ENCODE measurements at places on chromosomes 16 and 17. TPM values are rescaled to one million over a fixed set of nuclear protein-coding genes. Genes with fewer than 3 reads are reported as not detected.

- DNase-seq: no peak
Observed at GRCh38 chr17:29151567-29151966, 28.6 kb downstream of the MYO18A start.

KRTAP4-5 gene
- total RNA-seq: not detected

- no peak for DNase-seq
Observed at GRCh38 chr17:17104494-17104893, 62.2 kb downstream of the MPRIP start.

- no peak for DNase-seq
Observed at GRCh38 chr17:48815311-48815710, 1.7 kb downstream of the TTLL6 start.

DNA sequence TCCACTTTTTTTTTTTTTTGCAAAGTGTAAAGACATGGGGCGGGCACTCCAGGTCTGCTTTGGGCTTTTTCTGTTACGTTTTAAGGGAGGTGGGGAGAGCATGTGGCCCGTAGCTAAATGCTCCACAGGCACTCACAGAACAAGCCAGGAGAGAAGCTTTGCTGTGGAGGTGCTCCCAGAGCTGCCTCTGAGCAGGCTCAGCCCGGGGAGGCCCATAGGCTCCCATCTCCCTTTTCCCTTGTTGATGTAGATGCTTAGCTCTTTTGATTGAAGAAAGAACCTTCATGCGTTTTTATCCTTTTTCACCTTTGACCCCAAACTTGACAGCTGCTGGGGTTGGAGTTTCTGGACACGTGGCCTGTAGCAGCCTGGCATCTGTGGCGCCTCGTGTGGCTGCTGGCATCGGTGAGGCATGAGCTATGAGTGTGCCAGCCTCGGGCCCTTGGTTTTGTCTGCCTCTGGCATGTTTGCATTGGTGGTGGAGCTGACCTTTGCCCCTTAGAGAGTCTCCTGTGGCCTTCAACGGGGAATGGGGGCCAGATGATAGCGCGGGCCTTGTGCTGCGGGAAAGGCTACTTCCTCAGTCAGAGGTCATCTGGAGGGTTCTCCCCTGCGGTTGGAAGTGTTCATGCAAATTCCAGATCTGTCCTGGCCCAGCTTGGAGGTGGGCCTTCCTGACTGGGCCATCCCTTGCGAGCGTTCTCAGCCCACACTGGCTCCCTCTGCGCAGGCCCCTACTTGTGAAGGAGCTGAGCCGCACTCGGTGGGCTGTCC lies 20.0 kb upstream of the IL17C start:
- DNase-seq: no peak

- DNase-seq: no peak
Observed at GRCh38 chr17:80737106-80738019, 192.7 kb downstream of the RPTOR start.

DNA sequence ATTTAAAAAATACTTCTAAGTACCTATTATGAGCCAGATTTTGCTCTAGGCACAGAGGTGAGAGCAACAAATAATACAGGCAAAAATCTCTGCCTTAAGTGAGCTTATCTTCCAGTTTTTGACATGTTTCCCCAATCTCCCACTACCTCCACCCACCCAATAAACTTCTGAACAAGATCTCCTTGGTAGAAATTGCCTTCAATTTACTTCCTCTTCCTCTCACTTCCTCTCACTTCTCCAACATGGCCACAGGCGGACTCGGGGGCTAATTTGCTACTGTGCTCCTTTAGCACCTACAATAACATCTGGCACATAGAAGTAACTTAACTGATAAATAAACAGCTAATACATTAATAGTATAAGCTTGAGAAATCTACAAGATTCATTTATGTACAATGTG lies 82.6 kb downstream of the CACNG1 start:
- DNase-seq: no peak

DNA sequence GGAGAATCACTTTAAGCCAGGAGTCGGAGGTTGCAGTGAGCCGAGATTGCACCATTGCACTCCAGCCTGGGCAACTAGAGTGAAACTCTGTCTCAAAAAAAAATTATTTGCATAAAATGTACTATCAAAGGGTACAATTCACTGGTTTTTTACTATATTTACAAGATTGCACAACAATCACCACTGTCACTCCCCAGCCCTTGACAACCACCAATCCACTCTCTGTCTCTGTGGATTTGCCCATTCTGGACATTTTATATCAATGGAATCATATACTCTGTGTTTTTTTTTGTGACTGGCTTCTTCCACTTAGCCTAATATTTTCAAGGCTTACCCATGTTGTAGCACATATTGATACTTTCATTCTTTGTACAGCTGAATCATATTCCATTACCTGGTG lies 18.8 kb downstream of the TBX2 start:
- no peak for DNase-seq

GRCh38 chr17:59754552-59754951 lies 47.1 kb downstream of the VMP1 start:
- DNase-seq: no peak

DNA sequence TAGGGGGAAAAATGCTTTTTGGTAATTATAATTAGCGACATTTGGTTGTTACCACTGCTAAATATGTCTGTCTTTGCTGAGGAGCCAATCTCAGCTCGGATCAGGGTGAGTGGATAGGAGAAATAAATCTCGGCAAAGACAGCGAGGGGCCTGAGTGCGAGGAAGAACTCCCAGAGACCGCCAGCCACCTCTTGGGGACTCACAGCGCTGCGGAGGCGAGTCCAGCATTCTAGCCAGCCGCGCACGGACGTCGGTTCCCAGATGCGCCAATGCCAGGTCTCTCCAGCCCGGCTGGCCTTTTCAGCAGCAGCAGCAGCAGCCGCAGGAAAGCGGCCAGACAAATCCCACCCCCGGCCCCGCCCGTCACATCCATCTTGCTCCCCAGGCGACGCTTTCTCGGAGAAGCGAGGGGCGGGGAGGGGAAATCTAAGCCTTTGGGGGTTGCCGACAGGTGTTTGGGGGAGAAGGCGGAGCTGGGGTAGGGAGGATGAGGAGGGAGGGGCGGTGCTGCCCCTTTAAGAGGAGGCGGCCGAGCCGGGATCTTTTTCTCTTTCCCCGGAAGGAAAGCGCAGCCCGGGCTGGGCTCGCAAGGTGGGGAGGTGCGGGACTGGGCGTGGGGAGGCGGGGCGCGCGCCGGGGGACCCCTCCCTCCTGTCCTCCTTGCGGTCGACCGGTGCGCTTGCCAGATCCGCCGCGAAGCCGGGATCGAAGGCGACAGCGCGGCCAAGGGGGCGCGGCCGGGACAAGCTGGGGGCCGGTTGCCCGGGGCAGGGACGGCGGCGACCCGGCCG lies at the start of gene ITGA3:
Gene ITGA3, plus strand, starts transcription at position 685 of the 791 bp plus-strand sequence. CDS start 330 bp downstream, outside the sequence.
- peak; percentile 67 for DNase-seq

- no peak for DNase-seq
Observed at GRCh38 chr16:71709229-71709781, 15.2 kb downstream of the PHLPP2 start.

DNA sequence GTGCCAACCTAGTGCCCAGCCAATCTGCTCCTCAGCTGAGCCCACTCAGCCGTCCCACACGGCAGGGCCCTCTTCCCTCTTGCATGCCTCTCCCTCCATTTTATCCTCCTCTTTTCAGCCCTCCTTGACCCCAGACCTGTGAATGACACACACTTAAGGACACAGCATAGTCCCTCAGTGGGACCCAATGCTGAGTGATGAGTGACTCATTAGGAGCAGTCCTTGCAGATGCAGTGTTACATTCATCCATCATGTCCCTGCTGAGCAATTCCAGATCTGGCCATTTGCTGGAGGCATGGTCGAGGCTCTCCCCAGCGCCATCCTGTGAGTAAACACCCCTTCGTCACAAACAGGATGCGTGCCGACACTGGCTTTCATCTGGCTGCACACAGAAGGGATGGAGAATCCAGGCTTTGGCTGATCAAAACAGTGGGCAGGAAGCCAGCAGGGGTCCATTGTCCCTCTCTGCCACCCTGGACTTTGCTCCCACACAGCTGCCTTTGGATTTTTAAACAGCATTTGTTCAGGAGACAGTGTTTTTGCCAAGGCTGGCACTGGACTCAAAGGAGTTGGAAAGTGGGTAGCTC lies 122.6 kb downstream of the AXIN2 start:
- no peak for DNase-seq

CACNG5 gene
- not detected for total RNA-seq

CD300LB gene
- not detected for total RNA-seq

DNA sequence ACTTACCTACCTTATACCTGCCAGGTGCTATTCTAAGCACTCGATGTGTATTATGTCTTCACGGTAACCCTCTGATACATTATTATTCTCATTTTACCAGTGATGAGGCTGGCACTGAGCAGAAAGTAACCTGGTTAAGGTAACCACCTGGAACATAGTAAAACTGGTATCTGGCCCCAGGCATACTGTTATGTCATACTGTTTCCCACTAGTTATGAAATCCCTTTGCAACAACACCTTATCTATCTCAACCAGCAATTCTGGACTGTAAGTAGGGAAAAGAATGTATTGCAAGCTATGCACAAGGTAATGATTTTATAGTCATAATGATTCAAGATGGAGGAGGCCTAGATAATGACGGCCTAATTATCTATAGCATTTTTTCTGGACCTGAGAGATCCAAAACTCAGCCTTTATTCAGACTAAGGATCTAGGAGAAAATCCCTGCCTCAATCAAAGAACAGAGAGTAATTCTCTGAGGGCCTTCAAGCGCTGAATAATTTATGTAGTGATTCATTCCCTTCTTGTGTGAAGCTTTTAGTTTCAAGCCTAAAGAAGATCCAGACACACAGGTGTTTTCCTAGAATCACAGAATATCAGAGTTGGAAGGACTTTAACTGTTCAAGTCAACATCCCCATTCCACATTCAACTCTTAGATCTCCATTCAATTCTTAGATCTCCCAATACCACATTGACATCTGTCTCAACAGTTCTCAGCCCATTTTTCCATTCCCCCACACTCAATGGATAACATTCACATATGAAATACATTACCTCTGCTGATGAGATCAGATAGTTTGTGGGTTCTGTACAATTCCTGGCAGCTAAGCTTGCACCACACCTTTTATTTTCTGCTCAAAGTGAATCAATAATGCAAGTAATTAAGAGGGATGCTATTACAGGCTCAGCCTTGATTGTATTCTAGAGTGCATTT lies 14.9 kb upstream of the MMD start:
- DNase-seq: no peak

- no peak for DNase-seq
Observed at GRCh38 chr17:42760652-42761581, at the start of gene RAMP2. TSS of gene RAMP2 (plus strand) at chr17:42761227. CDS start at chr17:42761262, 35 bp downstream.

OTOP3 gene
- total RNA-seq: not detected

DNA sequence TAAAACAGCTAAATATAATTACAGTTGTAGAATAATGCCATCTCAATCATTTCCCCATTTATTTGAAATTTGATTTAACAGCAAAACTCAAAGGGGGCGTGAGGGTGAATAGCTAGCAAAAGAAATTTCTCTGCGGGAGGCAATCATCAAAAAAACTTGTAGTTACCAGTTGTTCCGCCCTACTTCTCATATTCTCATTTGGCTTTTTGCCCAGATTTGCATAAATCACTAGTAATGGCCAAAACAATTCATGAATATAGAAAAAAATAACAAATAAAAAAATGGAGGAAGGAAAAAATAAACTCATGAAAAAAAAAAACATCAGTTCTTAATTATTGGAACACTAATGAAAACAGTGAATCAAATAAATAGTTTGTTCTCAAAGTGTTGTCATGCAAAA lies 722.6 kb upstream of the KIF2B start:
- DNase-seq: no peak

GRCh38 chr16:19132898-19133297 lies 19.1 kb downstream of the ITPRIPL2 start:
- no peak for DNase-seq

GRCh38 chr16:12419151-12419550 lies 384.5 kb downstream of the CPPED1 start:
- DNase-seq: no peak

PMFBP1 gene
- 3.1 TPM for total RNA-seq

DNA sequence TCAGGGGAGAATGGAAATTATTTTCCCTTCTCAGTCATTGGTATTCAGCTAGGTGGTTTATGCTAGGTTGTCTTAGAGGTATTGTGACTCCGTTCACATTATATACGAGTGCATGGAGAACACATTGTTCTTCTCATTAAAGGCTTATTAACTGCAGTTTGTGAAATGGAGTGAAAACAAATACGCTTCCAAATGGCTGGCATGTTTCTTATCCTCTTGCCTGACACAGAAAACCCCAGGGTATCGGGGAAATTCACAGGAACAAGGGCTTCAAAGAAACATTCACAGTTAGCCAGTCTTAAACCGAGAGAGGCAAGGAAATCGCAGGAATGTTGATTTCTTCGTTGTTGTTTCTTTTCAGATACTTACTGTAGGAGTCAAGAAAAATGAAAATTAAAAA lies 1047.9 kb upstream of the RBFOX1 start:
- no peak for DNase-seq

DNA sequence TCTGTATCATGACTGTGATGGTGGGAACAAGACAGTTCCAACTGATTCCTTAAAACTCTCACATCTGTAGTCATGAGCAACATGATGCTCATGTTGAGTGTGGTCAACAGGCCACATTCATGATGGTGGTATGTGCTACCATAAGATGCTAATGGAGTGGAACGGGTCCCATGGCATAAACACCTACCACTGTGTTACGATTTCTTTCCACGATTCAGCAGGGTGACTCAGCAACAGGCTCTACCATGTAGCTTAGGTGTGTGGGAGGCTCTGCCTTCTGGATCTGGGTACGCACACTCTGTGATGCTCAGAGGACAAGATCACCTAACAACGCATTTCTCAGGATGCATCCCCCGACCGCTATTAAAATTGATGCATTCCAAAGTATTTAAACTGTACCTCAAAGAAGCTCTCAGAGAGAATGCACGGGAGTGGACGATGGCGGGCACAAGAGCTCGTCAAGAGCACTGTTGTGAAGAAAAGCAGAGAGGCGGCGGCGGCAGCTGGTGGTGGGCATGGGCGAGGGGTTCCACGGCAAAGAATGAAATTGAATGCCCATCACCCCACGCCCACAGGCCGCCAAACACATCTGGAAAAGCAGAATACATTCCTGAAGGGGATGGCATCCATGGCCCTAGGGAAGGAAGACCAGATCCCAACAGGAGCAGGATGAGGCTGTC lies 133.3 kb downstream of the ZNF778 start:
- no peak for DNase-seq

KRT222 gene
- not detected for total RNA-seq

ABCC6 gene
- total RNA-seq: not detected

GRCh38 chr17:45240905-45241327 lies 19.2 kb downstream of the FMNL1 start:
- DNase-seq: no peak
